CD4-positive, alpha-beta T cell treated with Interferon alpha-2 for 1 hour (primary cell): ENCODE measurements at places on chromosomes 7 and 10.

GRCh38 chr7:1431634-1432380, 27.5 kb downstream of the MICALL2 start:
- DNase-seq = no peak

GRCh38 chr10:78416031-78417011, 382.7 kb downstream of the RPS24 start:
- DNase-seq = no peak

- no peak for DNase-seq
Measured at GRCh38 chr7:69868921-69869320, 270.6 kb downstream of the AUTS2 start.

- DNase-seq = no peak
Measured at GRCh38 chr7:31633467-31633866, 53.5 kb upstream of the PPP1R17 start.

DNA sequence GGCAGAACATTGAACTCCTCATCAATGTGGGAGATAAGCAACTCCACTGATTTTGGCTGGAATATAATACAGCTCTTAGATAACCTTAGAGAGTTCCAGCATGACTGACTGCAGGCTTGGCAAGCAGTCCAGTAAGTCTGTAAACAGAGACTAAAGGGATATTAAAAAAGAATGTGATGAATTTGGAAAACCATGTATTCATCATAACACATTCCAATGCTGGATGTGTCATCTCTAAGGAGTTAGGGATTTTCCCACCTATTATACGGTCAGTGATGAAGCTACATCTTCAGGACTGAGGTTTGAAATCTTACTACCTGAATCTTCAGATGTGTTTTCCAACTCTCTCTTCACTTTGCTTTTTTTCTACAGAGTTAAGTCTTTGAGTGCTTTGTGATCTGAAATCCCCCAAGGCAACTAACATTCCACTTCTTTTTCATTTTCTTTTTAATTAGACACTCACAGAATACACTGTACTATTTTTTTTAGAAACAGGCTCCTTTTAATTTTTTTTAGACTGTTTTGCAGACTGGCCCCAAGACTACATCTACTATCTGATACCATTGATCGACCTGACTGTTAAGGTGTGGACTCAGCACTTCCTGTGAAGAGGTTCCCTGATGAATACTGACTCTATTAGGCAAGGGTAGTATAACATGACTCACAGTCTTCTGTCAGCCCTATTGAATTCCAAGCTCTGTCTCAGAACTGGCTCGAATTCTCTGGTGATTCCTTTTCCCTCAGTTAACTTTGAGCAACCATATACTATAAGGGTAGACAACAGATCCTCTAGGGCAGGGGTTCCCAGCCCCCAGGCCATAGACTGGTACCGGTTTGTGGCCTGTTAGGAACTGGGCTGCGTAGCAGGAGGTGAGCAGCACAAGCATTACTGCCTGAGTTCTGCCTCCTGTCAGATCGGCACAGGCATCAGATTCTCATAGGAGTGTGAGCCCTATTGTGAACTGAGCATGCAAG, 678.2 kb downstream of the GRM8 start:
- no peak for DNase-seq

DNA sequence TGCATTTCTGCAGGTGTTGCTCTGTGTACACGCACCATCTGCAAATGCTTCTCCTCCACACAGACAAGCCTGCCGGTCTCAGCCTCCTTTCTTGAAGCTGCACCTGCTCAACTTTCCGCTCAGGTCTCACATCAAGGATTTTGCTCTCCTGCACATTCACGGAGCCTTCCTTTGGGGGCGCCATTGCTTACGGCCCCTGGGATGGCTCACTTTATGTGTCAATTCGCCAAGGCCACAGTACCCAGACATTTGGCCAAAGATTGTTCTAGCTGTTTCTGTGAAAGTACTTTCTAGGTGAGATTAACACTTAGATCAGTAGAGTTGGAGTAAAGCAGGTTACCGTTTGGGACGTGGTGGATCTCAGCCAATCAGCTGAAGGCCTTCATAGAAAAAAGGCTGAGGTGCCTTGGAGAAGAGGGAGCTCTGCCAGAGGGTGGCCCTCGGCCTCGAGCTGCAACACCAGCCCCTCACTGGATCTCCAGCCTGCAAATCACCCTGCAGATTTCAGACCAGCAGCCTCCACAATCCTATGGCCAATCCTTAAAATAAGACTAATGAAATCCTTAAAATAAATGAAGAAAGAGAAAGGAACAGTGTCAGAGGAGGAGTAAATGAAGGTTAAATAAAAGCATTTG, 39.9 kb upstream of the PPP2R2D start:
- no peak for DNase-seq

DNA sequence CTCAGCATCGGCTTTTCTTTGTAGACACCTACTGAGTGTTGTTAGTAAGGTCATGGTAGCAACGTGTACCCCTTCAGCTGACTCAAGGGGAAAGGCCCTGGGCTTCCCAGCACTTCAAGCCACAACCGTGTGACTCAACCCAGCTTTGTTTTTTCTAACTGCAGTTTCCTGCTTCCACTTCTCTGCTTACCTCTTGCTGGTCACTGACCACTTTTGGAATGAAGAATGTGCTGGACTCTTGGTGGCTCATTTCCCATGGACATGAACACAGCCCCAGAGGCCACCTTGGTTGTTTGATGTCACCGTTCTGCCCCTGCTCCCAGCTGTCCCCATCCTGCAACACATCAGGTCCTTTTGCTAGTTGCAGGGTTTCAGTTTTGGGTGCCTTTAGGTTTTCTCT, 69.5 kb upstream of the ZNF438 start:
- DNase-seq = peak; percentile 21

GRCh38 chr7:14438366-14438765, 448.9 kb upstream of the ETV1 start:
- DNase-seq = no peak

DNA sequence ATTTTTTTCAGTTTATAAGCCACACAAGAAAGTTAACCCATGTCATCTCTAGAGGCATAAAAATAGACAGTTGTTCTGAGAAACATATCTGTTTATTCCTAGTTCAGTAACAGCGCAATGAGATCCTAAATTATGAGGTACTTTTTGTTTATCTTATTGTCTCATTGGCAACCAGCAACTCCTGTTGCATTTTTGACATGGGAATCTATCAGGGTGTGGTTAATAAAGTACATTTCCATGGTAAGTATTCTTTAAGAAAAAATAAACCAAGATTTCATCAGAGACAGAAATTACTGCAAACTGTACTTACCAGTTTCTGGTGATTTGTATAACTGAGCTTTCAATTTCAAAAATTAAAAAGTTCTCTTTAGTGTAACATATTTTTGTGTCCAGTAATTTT, 9.0 kb downstream of the FAS start:
- DNase-seq = no peak

GRCh38 chr10:88289342-88289741, 293.8 kb downstream of the RNLS start:
- no peak for DNase-seq

DNA sequence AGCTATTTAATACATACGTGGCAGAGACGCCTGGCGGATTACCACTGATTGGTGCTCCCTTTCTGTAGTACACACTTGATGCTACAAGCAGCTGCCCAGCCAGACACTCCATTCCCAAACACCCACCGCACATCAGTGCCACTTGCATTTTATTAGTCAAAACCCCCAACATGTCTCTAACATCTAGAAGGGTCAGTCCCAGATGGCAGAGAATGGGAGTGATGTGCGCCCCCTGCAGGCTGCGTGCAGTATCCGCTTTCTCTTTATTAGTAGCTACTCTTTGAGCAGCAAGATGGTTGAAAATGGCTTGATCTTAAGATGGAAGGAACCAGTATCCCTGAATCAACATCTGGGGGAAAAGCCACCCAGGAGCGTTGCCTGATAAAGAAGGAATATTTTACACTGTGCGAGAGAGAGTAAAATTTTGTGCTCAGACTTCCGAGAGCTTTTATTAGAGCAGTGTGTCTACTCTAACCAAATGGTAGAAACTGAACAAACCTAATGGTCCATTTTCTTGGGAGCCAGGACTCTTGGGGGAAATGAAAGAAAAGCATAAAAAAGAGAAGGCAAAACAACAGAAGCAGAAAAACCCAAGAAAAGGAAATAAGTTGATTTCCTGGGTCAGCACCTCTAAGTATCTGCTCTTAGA, 78.3 kb downstream of the ST8SIA6 start:
- DNase-seq = peak; percentile 14

DNA sequence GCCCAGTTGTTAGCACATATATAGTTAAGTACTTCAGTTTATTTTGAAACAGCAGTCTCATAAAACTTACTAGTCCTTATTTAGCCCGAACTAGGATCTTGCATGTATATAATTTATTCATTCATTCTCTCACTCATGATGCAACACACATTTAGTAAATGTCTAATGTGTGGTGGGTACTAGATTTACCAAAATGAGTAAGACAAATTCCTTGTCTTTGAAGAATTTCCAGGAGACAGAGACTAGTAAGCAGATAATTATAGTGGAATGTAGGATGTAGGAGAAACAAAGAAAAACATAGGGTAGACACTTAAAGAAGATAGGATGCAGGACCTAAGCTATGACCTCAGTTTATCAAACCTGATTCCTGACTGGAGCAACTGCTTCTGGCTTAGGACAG, 120.2 kb upstream of the AMPH start:
- no peak for DNase-seq

DNA sequence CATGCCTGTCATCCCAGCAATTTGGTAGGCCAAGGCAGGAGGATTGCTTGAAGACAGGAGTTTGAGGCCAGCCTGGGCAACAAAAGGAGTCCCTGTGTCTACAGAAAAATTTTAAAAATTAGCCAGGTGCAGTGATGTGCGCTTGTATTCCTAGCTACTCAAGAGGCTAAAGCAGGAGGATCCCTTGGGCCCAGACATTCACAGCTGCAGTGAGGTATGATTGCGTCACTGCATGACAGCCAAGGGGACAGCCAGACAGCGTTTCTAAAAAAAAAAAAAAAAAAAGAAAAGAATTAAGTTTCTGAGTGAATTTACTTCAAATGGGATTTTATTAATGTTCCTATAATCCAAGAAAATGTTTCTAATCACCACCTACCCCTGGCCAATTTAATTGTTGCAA, 87.4 kb upstream of the RNF148 start:
- DNase-seq = no peak

GRCh38 chr10:55212051-55212450, 411.0 kb upstream of the PCDH15 start:
- DNase-seq = no peak

DNA sequence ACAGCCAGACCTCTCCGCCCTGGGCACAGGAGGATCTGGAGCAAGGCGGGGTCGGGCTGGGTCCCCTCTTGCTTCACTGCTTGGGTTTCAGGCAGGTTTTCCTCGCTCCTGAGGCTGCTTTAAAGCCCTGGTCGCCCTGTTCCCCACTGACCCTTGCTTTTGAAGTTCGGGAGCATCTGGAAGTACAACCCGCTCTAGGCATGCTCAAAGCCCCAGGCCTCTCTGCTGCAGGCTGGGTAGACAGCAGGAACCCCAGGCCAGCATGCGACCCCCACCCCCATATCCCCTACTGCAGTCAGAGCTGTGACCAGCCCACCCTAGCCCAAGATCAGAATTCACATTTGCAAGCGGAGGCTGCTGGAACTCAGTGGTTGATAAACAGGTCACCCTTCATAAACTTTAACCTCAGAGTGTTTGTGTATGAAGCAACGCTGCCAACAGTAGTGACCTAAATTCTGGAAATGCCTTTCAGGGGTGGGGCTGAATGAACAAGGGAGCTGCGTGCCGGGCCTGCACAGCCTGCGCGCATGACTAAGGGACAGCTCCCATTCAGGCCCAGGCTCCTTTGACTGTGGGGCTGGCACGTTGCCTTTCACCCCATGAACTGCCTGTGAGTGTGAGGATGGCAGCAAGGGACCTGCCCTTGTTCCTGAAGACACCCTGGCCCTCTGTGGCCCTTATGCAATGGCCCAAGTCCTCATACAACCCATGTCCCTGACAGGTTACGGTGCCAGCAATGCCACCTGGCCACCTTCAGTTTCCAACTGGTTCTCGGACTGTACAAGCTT, 52.5 kb downstream of the PROSER2 start:
- no peak for DNase-seq

DNA sequence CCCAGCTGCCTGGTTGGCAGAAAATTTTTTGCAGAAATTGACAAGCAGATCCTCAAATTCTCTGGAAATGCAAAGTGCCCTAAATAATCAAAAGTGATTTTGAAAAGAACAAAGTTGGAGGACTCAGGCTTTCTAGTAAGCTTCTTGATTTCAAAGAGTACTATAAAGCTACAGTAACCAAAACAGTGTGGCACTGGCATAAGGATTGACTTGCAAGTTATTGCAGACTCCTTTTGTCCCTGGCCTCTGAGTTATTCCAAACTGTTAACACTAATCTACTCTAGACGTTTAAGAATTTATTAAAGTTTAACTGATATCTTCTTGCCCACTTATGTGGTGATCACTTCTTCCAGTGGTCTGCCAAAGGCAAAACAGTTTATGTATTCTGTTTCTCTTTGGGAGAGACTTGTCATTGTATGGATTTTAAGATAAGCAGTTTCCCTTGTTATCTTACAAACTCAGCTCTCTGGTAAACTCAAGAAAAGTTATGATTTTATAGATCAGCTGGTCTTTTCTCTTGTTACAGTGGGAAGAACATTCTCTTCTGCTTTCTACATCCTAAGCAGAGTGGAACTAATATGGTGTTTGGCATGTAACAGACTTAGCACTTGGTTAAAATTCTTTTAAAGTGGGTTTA, 41.4 kb downstream of the LOXL4 start:
- no peak for DNase-seq

- no peak for DNase-seq
Measured at GRCh38 chr7:30068117-30068516, 39.9 kb downstream of the PLEKHA8 start.

- DNase-seq = no peak
Measured at GRCh38 chr10:96622013-96622787, 35.4 kb upstream of the TM9SF3 start.

GRCh38 chr7:157703131-157703530, 366.3 kb downstream of the DNAJB6 start:
- DNase-seq = no peak

DNA sequence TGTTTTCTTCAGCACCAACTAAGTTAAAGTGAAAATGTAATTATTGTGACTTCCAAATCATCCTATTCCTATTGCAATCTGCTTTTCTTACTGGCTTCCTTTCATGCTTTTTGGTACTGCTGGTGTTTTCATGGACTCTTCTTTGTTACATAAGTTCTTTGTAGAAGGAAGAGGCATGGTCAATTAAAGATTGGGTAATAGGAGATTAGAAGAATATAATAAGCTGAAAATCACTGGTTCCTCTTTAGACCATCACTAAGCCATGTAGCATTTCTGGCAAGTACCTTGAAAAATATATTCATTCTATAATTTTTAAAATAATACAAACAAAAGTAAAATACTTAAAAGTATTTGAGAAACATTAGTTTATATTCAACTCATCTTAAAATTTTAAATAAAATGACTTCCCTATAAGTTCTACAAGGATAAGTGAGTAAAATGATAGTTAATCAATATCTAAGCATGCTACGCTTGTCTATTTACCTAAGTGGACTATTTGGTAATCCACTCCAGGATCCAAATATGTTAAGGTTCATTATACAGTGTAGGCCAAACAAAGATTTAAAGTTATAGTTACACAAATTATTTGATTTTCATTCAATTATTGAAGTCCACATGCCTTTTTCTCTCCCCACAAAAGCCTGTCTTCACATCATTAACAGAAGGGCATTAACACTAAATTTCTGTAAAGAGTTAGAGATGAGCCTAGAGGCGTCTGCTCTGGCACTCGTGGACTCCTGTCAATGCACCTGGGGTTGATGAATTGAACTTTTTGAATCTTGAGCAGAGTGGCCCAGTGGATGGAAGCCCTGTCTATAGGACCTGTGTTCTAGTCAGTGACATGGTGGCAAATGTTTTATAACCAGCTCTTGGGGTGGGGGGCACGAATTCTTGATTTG, 408.1 kb downstream of the INHBA start:
- DNase-seq = no peak
